ENCODE measurements at places on chromosomes 7 and 10. TPM values are rescaled to one million over a fixed set of nuclear protein-coding genes. Genes with fewer than 3 reads are reported as not detected.

The SRGN gene
- polyA plus RNA-seq, result not detected

The EBF3 gene
- polyA plus RNA-seq, result 0.12 TPM

The AZGP1 gene
- polyA plus RNA-seq, result not detected

The PRTFDC1 gene
- polyA plus RNA-seq, result 9.1 TPM

The FAM25G gene
- not detected for polyA plus RNA-seq

The TAS2R5 gene
- polyA plus RNA-seq, result 0.89 TPM

The DKK1 gene
- 0.45 TPM for polyA plus RNA-seq

DNA sequence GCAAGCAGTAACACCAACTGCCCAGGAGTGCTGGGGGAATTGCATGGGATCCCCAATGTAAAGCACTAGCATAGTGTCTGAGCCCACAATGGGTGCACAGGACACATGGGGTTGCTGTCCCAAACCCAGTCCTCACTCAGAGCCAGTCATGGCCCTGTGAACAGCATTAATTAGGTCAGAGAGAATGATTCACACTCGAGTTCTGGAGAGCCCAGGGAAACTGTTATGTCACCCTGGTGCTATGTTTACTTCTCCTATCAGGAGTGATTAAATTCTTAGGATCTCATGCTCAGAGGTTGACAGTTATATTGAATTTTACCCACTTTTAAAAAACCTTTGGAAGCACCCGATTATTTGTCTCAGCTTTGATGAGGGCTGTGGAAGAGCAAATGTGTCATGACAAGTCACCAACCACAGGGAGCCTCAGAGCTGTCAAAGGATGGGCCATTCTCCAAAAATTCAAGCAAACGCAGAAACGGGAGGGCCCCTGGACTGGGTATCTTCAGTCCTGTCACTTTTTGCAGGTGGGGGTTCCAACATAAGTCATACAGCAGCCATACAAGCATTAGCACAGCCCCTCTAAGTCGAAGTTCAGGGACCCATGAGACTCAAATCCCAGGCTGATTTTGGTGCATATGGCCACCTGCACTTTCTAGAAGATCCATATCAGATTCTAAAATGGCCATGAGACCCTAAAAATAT, 1.3 kb upstream of the RASSF4 start:
- H3K36me3 ChIP-seq, result no peaks in the 10 kb centered on the region
- H3K4me3 ChIP-seq, result peak overlapping the region; percentile 76
- peaks cover 42% of the 10 kb centered on the region for H3K4me1 ChIP-seq
- no peak overlapping the region for H3K27ac ChIP-seq
- no peak for DNase-seq

DNA sequence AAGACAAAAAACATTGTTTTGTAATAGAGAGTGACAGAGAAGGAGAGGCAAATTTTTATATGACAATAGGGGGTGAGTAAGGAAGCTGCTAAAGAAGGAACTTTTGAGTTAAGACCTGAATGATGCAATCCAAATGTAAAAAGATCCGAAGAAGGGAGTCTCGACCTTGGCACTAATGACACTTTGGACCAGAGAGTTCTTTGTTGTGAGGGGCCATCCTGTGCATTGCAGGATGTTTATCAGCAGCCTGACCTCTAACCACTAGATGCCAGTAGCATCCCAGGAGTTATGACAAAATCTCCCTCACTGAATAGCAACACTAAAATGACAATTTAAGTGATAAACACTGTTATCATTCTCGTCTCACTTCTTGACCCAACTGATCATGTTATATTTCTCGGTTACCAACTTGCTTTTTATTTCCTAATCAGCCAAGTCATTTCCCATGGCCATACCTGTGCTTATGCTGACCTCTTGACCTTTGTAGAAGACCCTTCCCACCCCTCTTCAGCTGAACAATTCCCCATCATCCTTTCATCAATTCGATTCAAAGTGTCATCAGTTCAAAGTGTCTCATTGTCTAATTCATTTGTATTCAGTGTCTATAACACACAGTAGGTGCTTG, 30.0 kb downstream of the DGKI start:
- no peak overlapping the region for H3K27ac ChIP-seq
- peak; percentile 65 for DNase-seq
- no peaks in the 10 kb centered on the region for H3K36me3 ChIP-seq

DNA sequence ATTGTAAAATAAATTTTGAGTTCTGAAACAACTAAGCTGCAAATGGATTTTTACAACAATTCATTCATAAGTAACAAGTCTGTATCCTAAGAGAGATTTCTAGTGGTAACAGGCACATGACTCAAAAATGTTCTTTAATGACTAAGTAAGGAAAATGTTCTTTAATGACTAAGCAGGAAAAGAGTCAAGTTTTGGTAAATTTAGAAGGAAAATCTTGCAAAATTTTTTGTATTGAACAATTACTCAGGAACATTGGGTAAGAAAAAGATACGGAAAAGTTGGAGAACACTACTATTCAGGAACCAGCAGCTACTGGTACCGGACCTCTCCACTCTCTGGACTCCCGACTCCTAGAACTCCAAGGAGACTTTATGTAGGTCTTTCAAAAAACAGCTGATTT, 33.5 kb downstream of the HYCC1 start:
- H3K4me1 ChIP-seq, result peaks cover 15% of the 10 kb centered on the region
- no peaks in the 10 kb centered on the region for H3K27me3 ChIP-seq
- no peak overlapping the region for H3K27ac ChIP-seq
- no peak overlapping the region for H3K4me3 ChIP-seq
- no peak for DNase-seq

DNA sequence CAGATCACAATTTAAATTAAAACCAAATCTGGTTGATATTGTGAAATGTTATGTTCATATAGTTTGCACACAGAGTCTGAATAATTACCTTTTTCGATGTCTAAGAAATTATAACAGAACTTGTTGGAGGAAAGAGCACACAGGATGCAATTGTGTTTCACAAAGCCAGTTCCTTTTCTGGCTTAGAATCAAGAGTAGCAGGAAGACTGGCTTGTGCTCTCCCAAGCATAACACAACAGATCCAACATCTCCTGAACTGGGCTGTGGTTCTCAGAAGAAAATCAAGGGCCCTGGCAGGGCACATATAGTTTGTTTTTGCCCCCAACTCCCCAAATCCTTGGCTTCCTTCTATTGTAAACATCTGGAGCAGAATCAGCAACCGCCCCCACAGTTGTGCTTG, 62.7 kb downstream of the LRRC4 start:
- no peak for DNase-seq
- no peaks in the 10 kb centered on the region for H3K4me1 ChIP-seq
- no peak overlapping the region for H3K4me3 ChIP-seq
- no peaks in the 10 kb centered on the region for H3K36me3 ChIP-seq
- H3K27me3 ChIP-seq, result no peaks in the 10 kb centered on the region

- no peak for DNase-seq
- no peak overlapping the region for H3K27ac ChIP-seq
- H3K27me3 ChIP-seq, result no peaks in the 10 kb centered on the region
- no peaks in the 10 kb centered on the region for H3K36me3 ChIP-seq
- no peak overlapping the region for H3K4me3 ChIP-seq
Observed at GRCh38 chr7:38312821-38313220, 39.4 kb upstream of the TARP start.

- no peak overlapping the region for H3K27ac ChIP-seq
- H3K4me3 ChIP-seq, result no peak overlapping the region
- H3K36me3 ChIP-seq, result no peaks in the 10 kb centered on the region
- H3K4me1 ChIP-seq, result peaks cover 6% of the 10 kb centered on the region
Observed at GRCh38 chr7:29619848-29620555, 56.4 kb downstream of the PRR15 start.

DNA sequence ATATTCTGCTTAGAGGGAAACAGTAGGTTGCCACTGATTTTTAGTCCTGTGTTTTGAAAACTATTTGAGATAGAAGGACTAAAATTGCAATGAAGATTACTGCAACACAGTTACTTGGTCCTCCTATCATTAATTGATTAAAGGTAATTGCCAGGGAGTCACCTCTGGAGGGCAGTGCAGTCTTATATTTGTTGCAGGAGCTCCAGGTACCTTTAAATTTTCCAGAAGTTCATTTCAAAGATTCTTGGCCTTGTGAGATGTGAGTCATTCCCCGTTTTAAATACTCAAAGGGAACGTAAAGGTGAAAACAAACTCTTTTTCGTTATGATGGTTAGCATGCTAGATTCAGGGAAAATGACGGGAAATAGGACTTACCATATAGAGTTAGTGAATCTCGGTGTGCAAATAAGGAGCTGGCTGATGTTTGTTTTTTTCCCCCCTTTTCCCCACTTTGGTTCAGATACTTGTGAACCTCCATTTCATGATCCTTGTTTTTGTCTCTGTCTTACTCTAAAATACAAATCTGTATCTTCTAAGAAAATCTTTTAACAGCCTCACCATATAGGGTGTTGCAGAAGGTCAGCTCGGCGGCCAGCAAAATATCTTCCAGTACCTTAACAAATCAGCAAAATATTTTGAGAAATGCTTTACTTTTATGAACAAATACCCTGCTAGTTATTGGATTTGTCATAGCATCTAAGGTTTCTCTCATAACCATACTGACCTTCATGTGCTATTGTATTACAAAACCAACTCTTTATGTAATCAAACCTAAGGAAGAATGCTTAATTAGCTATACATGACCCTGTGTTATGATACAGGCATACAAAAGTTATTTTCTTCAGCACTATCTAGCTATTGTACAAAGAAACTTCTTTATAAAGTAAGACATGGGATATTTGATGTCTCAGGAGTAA, 143.0 kb upstream of the HDAC9 start:
- no peak overlapping the region for H3K4me3 ChIP-seq
- H3K27me3 ChIP-seq, result no peaks in the 10 kb centered on the region
- H3K27ac ChIP-seq, result no peak overlapping the region
- no peaks in the 10 kb centered on the region for H3K4me1 ChIP-seq
- H3K36me3 ChIP-seq, result no peaks in the 10 kb centered on the region

GRCh38 chr10:14588084-14588937, 186.4 kb downstream of the FAM107B start:
- DNase-seq, result no peak
- no peaks in the 10 kb centered on the region for H3K36me3 ChIP-seq
- H3K4me3 ChIP-seq, result no peak overlapping the region
- no peaks in the 10 kb centered on the region for H3K27me3 ChIP-seq
- 0 out of 2 replicates have a peak overlapping the region, but pooled peaks have one; percentile 63 for H3K27ac ChIP-seq

GRCh38 chr7:117859246-117859812, 13.9 kb downstream of the CTTNBP2 start:
- H3K4me3 ChIP-seq, result no peak overlapping the region
- no peak for DNase-seq
- no peaks in the 10 kb centered on the region for H3K27me3 ChIP-seq
- H3K36me3 ChIP-seq, result no peaks in the 10 kb centered on the region
- H3K27ac ChIP-seq, result no peak overlapping the region
- no peaks in the 10 kb centered on the region for H3K4me1 ChIP-seq

DNA sequence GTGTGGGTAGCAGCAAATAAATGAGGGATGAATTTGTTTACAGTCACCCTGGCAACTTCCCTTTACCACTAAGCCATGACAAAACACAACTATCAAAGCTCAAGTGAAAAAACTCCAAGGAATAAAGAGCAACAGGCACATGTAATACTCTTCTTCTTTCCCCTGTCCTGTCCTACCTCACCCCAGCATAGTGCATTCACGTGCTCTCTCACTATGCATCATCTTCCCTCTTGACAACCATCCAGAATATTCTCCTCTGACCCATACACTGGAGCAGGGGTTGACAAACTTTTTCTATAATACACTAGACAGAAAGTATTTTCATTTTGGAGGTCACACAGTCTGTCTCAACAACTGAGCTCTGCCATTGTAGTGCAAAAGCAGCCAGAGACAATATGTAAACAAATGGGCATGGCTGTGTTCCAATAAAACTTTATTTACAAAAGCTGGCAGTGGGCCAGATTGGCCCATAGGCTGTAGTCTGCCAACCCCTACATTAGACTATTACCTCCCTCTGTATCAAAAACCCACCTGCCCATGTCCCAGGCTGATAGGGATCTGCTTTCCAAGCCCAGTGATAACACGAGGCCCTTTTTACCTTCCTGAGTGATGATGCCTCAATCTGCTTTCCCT, 354.5 kb downstream of the FGFR2 start:
- H3K4me1 ChIP-seq, result no peaks in the 10 kb centered on the region
- H3K36me3 ChIP-seq, result no peaks in the 10 kb centered on the region
- no peak overlapping the region for H3K4me3 ChIP-seq
- H3K27ac ChIP-seq, result no peak overlapping the region
- no peaks in the 10 kb centered on the region for H3K27me3 ChIP-seq

DNA sequence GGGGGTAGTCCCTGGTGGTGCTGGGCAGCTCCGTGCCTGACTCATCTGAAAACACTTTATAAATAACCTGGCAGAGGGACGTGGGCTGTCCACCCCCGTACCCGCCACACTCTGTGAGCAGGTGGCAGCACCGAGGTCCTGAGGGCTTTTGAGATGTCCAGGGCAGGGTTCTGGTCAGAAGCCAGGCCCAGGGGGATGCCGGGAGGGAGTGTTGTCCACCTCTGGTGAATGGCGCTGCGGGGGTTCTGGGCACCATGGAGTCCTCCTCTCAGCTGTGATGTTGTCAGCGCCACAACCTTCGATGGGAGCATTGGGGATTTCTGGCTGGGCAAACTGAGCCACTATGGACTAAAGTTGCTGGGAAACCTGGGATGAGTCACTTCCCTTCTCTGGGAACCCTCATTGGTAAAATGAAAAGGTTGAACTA, 27.4 kb upstream of the GOLGA7B start:
- DNase-seq, result no peak
- H3K4me1 ChIP-seq, result no peaks in the 10 kb centered on the region
- H3K36me3 ChIP-seq, result no peaks in the 10 kb centered on the region
- no peak overlapping the region for H3K4me3 ChIP-seq
- no peak overlapping the region for H3K27ac ChIP-seq
- H3K27me3 ChIP-seq, result no peaks in the 10 kb centered on the region

- H3K4me3 ChIP-seq, result no peak overlapping the region
- H3K27ac ChIP-seq, result peak overlapping the region; percentile 71
- DNase-seq, result peak; percentile 59
- H3K36me3 ChIP-seq, result no peaks in the 10 kb centered on the region
- peaks cover 29% of the 10 kb centered on the region for H3K4me1 ChIP-seq
Observed at GRCh38 chr7:83672157-83672556, 23.2 kb upstream of the SEMA3E start.

DNA sequence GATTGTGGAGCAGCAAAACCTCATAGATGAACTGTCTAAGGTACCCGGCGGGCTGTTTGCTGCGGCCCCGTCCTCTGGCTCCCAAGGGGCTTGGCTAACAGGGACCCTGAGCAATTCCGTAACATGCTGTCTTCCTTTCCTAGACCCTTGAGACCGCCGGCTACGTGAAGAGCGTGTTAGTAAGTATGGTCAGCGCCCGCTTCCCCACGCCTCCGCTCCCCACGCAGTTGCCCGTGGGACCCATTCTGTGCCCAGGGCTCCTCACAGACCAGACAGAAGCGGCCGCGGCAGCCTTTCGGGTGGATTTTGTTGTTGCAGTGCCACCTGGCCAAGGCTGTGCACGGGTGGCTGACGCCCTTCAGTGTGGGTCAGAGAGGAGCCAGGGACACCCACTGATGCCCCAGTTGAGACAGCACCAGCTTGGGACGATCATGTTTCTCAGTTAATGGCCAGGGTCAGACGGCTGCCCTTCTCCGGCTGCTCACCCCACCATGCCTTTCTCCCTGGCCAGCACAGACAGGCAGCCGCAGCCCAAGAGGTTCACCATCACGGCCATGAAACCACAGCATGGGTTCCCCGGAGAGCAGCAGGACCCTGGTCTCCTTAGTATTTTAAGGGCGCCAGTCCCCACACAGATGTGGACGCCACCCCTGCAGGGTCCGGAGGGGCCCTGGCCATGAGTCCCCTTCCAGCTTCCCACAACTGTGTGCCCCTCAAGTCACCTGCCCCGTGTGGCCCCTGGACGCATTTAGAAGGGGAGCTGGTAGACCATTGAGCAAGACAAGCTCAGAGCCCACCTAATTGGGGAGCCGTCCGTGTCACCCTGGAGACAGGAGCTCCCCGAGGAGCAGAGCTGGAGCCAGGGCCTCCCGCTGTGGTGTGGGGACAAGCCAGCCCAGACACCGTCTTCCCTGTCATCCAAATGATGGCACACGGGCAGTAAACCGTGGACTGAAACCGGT, 49.4 kb upstream of the DPYSL4 start:
- no peak overlapping the region for H3K27ac ChIP-seq
- DNase-seq, result no peak
- H3K4me1 ChIP-seq, result no peaks in the 10 kb centered on the region
- no peak overlapping the region for H3K4me3 ChIP-seq
- no peaks in the 10 kb centered on the region for H3K36me3 ChIP-seq
- H3K27me3 ChIP-seq, result no peaks in the 10 kb centered on the region

Measured in GM23338 (cell line).